H1 (cell line): ENCODE measurements at places on chromosomes 4 and X.
A peak's percentile ranks its signal among the peaks of the same experiment; 100 is the strongest.

DNA sequence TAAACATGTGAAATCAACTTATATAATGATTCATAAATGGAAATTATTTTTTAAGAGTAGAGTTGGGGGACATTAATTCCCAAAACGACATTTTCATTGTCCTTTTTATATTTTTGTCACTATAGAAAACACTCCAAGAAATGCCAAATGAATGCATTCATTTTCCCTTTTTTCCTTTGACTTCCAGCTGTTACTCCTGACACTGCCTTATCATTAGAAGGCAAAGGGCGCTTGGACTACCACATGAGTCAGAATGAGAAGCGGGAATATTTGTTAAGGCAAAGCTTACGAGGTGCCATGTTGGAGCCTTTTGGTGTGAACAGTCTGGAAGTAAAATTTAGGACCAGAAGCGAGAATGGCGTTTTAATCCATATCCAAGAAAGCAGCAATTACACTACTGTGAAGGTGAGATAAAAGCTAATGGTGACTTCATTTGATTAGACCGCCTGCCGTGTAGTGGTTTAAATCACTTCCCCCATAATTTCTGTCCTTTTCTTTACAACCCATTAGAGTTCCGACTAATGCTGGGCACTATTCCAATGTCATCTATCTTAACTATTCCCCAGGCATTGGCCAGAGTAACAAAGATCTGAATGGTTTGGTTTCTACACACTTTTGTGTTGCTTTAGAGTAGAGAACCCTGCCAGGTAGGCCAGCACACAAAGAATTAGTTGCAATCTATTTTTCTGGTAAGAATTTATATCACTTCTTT is 166.7 kb downstream of the FAT4 start:
- no peak for DNase-seq

- DNase-seq, result no peak
These were observed 414.4 kb downstream of the SMARCA1 start for GRCh38 chrX:129108936-129109335.

DNA sequence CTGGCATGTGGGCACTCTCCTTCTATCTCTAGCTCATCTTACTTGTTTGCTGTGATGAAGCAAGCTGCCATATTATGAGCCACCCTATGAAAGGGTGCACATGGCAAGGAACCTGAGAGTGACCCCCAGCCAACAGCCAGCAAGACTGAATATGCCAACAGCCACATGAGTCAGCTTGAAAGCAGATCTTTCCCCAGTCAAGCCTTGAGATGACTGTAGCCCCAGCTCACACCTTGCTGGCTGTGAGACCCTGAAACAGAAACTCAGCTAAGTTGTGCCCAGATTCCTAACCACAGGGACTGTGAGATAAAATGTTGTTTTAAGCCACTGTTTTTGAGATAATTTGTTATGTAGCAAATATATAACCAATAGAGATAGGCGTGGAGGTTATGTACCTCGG is 36.2 kb downstream of the KDM5C start:
- no peak for DNase-seq

DNA sequence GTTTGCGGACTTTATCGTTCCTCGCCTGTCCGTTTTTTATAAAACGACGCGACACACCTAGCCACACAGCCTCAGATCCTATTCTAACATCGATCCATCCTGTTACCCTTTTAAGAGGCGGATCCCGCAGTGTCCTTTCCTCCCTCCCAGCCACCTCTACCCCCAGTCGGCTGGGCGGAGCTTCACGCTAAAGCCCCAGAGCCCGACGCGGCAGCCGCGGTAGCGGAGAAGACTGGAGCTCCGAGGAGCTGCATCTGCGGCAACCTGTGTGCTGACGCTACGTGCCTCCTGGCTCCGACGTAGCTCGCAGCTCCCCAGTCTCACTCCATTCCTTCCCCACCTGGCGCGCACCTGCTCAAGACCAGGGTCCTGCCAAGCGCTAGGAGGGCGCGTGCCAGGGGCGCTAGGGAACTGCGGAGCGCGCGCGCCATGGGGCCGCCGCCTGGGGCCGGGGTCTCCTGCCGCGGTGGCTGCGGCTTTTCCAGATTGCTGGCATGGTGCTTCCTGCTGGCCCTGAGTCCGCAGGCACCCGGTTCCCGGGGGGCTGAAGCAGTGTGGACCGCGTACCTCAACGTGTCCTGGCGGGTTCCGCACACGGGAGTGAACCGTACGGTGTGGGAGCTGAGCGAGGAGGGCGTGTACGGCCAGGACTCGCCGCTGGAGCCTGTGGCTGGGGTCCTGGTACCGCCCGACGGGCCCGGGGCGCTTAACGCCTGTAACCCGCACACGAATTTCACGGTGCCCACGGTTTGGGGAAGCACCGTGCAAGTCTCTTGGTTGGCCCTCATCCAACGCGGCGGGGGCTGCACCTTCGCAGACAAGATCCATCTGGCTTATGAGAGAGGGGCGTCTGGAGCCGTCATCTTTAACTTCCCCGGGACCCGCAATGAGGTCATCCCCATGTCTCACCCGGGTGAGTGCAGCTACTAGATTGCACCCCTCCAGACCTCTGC is at the start of gene RNF128:
Gene RNF128 (plus strand): TSS at position 217 of the 953 bp plus-strand sequence. CDS start 213 bp downstream, at position 430.
- DNase-seq, result peak; percentile 29

- no peak for DNase-seq
These were observed 15.1 kb upstream of the P2RY8 start for GRCh38 chrX:1551959-1552546.

DNA sequence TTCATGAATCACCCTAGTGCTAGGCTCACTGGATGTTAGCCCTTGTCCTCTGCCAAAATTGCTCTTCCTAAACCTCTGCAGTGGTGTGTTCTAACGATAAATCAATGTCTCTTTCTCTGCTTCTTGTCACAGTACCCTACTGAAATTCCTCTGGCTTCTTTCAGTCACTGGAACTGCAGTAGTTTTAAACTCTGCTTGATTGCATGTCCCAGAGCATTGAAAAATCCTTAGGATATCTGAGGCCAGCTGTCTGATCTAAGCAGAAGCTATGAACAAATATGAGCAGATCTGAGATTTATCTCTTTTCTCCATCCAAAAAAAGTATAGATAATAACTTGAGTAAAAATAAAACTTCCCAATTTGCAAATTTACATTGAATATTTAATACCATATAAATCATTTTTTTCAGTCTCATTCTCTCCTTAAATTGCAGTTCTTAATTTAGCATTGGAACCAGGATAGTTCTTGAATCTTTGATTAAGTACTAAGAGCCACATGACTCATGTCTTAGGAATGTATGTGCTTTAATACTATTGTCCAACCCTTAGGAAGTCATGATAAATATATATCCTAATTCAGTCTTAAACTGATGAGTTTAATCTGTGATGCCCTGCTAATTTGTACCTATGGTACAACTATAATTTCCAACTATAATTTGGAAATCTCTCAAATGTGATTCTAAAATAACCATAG is 169.7 kb downstream of the PDHA2 start:
- no peak for DNase-seq

DNA sequence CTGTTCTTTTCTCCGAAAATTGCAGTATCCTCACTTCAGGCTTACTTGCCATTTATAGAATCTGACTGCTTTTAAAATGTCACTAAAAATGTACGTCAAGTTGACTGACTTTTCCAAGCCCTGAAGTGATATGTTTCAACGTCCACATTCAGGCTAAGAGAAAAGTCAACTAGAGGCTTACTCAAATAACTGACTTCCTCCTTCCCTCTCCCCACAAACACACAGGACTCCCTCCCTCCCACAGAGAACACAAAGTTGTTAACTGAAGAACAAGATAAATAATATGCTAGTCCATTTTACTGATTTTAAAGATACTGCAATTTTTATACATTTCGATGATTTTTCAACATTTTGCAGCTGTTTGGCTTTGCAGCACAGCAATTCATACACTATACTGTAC is 13.8 kb upstream of the CDKL2 start:
- no peak for DNase-seq

DNA sequence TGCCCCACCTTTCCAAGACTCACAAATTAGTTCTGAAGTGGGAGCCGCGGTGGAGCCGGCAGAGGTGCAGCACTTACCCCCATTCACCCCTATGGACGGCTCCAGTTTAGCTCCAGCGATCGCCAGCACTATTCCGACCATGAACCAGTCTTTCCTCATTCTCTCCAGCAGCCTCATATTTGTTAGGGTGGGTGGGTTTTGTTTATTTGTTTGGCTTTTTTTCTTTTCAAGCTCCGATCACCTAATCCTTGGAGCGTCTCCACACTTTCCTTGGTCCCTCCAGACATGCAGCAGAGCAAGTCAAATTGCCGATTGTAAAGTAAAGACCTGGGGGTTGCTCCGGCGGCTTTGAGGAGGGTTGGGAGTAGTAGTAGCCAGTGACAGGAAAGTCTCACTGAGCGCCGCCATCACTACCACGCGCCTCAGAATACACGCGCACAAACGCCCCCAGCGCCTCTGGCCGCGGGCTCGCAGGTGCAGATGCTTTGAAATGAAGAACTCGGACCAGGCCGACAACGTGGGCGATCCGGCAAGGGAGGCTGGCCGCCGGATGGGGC is at the start of gene SLC10A7:
Gene SLC10A7 (minus strand): TSS at position 400 of the 557 bp plus-strand sequence. CDS start 223 bp downstream, at position 177.
- peak; percentile 31 for DNase-seq

DNA sequence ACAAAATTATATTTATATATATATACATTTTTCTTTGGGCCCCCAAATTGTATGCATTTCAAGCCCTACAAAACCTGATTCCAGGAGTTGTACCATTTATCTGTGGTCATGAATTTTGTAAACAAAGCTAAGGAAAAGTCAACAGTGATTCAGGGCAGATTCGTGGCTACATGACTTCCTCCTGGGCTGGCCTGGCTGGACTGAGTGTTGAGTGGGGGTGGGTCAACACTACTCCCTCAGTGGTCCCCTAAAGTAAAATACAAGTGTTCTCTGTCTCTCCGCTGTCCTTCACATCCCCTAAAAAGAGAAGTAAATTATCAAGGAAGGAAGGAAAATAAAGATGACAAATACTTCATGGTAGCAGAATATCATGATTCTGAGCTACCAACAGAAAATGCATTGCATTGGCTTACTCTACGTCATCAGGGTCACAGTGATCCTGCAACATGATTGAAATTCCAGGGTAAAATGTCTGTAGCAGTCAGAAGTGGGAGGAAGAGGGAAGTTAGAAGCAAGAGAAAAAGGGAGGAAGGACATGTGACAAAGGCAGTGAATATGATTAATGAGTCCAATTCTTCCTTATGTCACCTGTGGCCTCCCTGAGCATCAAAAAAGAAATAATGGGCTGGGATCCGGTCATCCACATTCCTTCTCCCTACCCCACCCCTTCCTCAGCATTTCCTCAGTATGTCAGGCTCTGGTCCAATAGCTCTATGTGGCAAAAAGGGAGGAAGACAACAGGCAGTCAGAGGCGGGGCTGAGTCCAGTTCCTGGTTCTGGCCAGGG is 42.4 kb upstream of the MYOZ2 start:
- no peak for DNase-seq

DNA sequence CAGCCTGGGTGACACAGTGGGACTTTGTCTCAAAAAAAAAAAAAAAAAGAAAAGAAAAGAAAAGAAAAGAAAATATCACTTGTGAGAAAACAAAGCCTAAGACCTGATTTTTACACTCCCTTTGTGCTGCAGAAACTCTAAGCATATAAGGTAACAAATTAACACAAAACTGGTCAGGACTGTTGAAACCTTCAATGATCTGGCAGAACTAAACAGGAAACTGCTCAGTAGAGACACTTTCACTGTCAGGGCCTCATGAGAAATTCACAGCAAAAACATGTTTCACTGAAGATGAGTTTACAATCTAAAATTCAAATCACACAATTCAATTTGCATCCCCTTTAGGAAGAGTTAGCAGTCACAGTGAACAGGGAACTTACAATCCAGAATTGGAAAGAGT is 69.1 kb upstream of the HOPX start:
- no peak for DNase-seq

- DNase-seq, result no peak
These were observed 1.5 kb downstream of the PLS3 start for GRCh38 chrX:115562480-115562847.
